Left ventricle myocardium superior (tissue), 1 donor: ENCODE measurements at places on chromosomes 2 and 18. TPM values are rescaled to one million over a fixed set of nuclear protein-coding genes. Genes with fewer than 3 reads are reported as not detected.

SNORC gene
- total RNA-seq = 1.3 TPM

NEU4 gene
- total RNA-seq = 0.52 TPM

- no peak for DNase-seq
Measured at GRCh38 chr2:241864850-241865213, 4.7 kb upstream of the RTP5 start.

DNA sequence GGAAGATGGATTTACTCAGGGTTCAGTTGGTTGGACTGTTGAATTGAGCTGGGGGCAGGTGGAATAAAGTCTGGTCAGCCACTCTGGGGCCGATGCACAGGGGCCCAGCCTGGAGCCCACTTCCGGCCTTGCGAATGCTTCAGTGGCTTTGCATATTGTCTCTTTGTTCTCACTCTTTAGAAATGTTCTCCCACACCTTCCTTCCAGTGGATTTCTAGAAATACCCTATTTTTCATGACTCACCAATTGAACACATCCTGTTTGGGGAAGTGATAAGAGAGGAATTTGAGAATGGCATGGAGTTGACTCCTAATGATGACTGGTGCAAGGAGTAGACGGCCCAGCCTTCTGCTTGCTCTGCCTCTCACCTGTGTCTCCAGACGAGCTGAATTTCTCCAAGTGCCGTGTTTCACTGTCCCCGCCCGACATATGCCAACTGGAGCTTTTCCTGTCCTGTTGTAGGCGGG, 28.1 kb downstream of the ASAP2 start:
- no peak for DNase-seq

- DNase-seq = no peak
Measured at GRCh38 chr2:134758633-134759032, 39.8 kb upstream of the TMEM163 start.

DNA sequence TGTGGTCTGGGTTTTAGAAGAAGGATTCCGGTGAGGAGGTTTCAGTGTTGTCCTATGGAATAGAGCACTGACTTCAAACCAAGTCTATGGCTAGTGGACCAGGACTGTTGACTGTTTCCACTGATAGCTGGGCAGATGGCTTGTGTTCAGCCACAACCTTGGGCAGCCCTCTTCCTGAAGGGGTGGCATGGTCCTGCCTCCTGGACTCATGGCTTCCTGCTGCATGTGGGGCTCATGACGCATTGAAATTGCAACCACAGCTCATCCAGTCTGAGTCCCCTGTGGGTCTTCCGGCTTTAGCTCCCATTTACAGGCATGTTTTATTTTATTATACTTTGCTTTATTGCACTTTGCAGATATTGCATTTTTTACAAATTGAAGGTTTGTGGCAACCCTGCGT, 105.0 kb downstream of the B3GNT2 start:
- no peak for DNase-seq

DNA sequence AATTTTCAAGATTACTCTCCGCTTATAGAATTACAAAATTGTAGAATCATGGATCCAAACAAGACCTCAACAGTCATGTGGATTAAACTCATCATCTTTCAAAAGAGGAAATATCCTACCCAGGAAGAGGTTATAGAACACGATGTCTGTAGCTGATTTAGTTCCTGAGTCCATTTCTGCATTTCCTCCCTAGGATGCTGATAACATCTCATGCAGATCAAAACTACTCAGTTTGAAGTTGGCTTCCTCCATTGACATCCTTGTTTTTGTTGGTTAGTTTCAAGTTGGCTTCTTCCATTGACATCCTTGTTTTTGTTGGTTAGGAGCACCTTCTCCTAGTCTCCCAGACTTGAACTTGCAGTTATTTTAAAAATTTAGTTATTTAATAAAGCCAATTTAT, 147.5 kb downstream of the PARD3B start:
- DNase-seq = no peak

GRCh38 chr18:78087338-78087737, 837.7 kb downstream of the GALR1 start:
- no peak for DNase-seq

HAAO gene
- 1.9 TPM for total RNA-seq

DNA sequence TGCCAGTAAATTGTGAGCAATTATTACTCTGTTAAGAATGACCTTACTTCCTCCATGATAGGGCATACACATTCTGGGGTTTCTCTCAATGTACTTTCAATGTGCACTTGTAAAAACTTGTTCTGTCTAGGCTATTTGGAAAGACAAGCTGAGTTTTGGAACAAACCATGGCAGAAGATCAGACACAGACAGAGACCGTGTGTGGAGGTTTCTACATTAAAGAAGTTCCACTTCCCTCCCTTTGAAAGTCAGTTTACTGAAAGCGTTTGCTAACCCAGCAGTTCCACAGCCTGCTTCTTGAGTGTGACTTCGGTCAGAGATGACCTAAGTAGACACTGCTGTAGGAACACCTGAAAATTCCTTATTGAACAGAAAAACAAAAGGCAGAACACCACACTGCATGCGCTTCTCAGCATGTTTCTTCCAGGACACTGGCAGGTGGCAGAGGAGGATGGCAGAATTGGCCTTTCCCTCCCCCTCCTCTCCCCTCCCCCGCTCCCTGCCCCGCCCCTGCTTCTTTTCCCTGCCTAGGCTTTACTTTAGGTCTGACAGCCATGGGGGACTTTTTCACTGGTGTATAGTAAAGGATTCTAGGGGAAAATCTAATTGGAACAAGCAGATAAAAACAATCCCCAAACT, 109.8 kb downstream of the NOL10 start:
- DNase-seq = no peak

GRCh38 chr2:128145651-128146050, 54.7 kb downstream of the UGGT1 start:
- no peak for DNase-seq

GRCh38 chr2:5693287-5694201, 1.4 kb downstream of the SOX11 start:
- no peak for DNase-seq

DNA sequence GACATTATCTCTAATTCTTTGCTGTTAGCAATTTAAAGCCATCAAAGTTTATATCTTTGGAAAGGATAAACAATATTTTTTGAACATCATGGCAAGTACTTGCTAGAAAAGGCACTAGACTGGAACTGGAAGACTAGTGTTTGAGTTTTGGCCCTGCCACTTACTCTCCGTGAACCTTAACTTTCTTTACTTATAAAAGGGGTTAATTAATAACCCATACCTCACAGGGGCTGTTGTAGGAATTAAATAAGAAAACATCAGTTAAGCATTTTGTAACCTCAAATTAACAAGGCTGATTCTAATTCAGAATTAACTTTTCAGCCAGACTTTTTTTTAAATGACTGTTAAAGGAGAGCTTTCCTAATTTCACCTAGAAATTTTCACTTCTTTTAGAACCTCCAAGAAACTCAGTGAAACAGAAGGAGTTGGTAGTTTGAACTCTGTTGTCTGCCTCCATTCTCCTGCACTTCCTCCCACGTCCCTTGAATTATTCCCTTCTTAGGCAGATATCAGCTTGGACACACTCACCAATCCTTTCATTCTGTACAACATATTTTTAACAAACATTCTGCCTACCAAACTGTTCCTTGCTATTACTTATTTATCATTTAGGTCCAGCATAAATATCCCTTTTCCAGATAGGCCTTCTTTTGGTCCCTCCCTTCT, 79.5 kb downstream of the COX7A2L start:
- DNase-seq = no peak

DNA sequence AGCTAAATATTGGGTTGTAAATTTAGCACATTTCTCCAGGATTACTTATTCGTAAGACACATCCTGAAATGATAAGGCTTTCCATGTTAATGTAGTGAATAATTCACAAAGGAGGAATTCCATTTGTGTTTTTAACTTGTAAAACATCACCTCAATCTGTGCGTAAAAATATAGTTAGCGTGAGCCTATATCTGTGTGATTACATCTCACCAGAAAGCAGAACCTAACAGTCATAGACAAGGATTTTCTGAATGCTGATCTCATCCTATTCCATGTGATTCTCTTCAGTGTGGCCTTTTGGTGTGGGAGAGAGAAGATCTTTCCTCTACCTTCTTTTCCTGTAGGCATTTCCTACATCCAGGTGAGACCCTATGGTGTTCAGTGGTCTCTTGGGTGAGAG, 263.2 kb upstream of the RASGRP3 start:
- no peak for DNase-seq
